Astrocyte of the hippocampus (primary cell): ENCODE measurements at places on chromosomes 1 and 21.

- peak; percentile 62 for DNase-seq
Measured at GRCh38 chr1:52551507-52552235, 1.2 kb downstream of the TUT4 start.

GRCh38 chr1:9629445-9630201, 21.9 kb upstream of the PIK3CD start:
- no peak for DNase-seq

- DNase-seq: peak; percentile 33
Measured at GRCh38 chr1:153841463-153841994, 66.3 kb downstream of the SLC27A3 start.

GRCh38 chr1:9201401-9202239, 33.0 kb upstream of the H6PD start:
- DNase-seq: peak; percentile 70

DNA sequence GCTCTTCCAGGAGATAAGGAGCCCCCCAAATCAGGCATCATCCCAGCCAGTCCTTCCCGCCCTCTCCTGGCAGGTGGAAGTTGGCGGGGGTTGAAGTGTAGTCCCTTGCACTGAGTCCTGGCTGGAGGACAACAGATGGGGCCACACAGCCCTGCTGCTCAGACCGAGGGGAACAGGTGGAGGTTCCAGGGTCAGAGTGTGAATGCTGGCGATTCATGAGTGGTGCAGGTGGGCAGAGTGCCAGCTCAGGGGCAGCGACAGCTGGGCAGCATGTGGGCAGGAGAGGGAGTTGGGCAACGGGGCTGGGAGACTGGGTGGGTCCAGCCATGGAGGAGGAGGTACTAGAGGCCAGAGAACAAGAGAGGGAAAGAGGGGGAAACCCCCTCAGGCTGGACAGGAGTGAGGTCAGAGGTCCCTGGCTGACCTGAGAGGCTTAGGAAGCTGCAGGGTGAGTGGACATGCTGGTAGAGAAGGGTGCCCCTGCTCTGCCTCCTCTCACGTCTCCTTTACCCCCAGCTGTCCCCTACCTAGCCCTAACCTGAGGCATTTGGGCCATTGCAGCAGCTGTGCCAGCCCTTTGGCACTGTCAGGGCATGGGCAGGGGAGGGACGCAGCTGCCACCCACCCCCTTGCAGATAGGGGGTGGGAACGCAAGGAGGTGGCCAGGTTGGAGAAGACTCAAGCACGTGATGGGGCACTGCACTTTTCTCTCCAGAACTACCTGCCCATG, 11.3 kb upstream of the ADORA1 start:
- DNase-seq: no peak

GRCh38 chr1:22921452-22922126, 51.1 kb downstream of the LACTBL1 start:
- no peak for DNase-seq

- no peak for DNase-seq
Measured at GRCh38 chr1:183233113-183233512, 47.0 kb downstream of the LAMC2 start.

- DNase-seq: peak; percentile 74
Measured at GRCh38 chr1:219518168-219518906, 94.6 kb downstream of the ZC3H11B start.

- DNase-seq: no peak
Measured at GRCh38 chr1:41895552-41895951, 23.2 kb downstream of the HIVEP3 start.

DNA sequence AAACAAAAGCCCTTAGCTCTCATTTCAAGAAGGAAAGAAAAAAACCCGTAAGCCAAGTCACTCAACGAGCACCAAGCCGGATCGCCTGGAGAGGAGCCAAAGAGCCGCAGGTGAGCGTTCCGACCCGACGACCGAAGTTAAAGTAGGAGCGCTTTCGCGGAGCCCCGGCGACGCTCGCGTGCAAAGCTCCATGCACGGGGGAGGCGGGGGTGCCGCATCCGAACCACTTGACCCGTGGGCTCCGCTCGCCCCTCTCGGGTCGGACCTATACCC, 382 bp downstream of the GPBP1L1 start:
- peak; percentile 63 for DNase-seq

DNA sequence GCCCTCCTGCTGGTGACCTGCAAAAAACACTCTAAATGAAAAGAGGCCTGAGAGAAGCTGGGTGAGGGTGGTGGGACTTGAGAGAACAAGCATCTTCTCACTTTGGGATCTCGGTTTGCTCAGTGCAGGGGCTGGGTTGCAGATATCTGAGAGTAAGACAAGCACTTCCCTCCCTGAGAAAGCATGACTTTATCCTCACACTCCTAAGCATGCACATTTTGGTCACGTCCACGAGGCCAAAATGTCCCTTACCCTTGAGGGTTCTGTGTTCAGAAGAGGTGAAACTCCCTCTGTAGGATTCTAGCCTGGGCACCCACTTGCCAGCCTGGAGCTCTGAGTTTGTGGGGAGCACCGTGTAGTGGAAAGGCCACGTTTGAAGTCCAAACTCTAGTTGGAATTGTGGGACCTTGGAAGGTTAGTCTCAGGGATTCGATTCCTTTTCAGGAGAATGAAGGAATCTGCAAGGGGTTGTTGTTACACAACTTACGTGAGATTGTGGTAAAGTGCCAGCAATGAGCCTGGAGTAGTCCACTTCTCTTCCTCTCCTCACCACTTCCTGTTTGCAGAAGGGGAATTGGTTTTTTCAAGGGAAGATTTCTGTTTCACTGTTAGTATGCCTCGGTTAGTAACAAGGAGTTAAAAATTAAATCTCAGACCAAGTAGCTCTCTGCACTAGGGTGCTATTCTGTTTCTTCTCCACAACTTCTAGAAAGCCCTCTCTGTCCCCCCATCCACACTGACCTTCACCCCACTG, 3.0 kb downstream of the FCAMR start:
- peak; percentile 4 for DNase-seq

DNA sequence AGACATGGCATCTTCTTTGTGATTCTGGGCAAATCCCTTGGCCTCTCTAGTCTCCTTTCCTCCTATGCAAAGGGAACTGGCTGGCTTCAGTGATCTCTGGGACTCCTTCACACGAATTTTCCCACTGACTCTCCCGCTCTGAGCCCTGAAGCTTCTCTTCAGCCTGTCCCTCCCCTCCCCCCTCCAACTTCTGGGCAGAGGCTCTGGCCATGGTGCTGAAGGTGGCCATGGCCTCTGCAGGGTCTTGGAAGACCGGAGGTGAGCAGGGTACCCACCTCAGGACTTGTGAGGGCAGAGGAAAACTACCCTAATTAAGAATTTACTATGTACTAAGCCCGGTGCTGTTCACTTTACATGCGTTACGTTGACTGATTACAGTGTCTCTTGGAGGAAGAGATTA, 29.4 kb upstream of the POU3F1 start:
- DNase-seq: peak; percentile 73

DNA sequence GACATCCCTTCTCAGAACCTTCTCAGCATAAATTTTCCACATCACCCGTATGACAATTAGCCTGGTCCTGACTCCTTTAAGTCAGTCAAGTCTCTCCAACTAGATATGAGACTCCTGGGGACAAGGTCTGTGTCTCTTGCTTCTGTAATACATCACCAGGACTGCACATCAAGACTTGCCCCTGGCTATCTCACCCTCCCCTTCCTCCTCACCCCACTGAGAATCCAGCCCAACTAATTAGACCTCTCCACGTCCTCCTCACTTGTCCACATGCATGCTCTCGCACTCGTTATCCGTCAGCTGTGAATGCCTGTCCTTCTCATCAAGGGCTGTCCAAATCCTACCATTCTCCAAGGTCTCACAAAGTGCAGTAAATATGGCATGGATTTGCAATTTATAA, 542.8 kb downstream of the PTPRU start:
- DNase-seq: no peak

GRCh38 chr1:150551051-150551783, 2.0 kb downstream of the ADAMTSL4 start:
- DNase-seq: peak; percentile 7
